ENCODE measurements at places on chromosomes 11 and 22.

DNA sequence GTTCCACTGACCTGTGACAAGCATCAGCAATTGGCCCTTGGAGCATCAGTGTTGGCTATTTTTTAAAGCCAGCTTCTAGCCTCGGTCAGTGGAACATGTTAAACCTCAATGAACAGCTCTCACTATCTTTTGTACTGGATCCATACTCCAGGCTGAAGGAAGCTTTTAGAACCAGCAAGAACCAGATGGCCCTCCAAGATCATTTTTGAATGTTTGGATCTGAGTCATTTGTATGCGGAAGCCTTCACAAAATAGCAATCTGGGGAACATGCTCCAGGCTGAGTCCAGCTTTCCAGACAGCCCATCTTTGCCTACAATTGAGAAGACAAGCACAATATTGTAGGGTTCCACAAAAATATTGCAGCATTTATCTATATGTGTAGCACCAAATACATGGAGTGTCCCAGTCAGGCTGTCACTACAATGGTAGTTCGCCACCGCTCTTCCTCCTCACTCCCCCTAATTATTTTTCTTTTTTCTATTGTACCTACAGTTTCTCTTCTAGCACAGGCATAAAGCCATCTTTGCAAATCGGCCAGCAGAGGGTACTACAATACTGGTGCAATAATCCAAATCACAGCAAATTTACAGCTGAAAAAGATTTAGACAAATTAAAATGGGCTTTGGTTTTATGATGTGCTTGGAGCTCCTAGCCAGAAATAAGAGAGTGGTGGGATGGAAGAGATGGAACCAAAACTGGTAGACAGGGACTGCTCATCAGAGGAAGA lies 177.4 kb upstream of the BLID start:
- DNase-seq: no peak

DNA sequence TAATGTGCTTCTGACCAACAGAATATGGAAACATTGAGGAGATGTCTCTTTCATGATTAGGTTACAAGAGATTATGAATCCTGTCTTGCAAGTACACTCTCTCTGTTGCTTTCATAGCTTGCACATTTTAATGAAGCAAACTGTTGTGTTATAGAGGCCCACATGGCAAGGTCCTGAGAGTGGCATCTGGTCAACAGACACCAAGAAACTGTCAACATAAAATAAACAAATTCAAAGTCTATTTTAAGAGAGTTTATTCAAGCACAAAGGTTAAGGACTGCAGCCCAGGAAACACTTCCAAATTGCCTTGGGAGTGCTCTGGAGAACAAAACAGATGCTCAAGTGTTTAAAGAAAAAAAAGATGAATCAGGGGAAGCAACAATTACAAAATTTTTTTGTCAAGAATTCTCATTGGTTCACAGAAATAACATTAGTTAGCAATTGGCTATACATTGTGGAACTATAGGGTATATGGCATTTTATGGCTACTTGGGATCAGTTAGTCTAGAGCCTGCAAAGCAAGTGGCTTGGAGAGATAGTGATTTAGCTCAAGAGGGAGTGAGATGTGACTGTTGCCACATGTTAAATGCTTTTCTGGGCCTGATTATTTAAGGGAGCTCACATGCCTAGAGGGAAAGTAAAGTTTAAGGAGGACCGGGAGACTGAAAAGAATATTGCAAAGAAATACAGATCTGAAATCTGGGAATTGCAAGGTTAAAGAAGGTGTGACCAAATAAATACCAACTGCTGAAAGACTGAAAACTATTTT lies 54.6 kb downstream of the CTSC start:
- no peak for DNase-seq

DNA sequence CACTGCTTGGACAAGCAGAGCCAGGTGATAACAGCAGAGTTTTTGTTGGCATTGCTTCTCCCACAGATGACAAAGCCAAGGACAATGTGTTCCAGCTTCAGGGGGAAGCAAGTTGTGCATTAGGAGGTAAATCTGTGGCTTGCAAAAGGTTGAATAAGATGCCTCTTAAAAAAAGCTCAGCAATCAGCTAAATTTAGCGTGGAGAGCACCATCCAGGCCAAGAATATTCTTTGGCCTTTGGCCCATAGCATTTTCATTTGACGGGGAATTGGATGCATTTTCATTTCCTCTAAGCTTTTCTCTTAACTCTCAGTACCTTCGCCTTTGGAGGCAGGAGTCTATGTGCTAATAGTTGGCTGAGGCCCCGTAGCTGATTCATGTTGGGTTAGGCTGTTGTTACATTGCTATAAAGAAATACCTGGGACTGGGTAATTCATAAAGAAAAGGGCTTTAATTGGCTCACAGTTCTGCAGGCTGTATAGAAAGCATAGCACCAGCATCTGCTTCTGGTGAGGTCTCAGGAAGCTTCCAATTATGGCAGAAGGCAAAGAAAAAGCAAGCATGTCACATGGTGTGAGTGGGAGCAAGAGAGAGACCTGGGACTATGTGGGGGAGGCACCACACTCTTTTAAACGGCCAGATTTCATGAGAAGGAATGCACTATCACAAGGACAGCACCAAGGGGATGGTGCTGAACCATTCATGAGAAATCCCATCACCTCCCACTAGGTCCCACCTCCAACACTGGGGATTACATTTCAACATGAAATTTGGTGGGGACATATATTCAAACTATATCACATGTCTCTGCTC lies 350.1 kb upstream of the C11orf87 start:
- DNase-seq: no peak

- no peak for DNase-seq
Measured at GRCh38 chr11:111978028-111978771, 41.1 kb downstream of the DIXDC1 start.

GRCh38 chr11:96145163-96145585 lies 197.8 kb downstream of the MAML2 start:
- DNase-seq: no peak

- no peak for DNase-seq
Measured at GRCh38 chr11:8017894-8018483, 30.9 kb downstream of the EIF3F start.

DNA sequence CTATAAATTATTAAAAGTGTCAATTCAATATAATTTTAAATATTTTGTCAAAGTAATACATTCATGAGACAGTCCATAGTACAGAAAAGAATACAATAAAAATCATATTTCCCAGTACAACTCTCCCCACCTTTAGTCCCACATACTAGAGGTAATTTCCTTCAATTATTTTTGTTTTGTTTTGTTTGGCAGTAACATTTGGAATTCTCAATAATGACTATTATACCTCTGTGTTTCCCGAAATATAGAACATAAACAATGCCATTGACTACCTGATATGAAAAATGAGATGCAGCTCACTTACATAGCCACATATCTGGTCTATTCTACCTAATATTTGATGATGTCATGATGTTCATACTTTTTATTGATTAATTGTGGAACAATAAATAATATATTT lies 24.4 kb upstream of the CASP4 start:
- DNase-seq: no peak

- DNase-seq: no peak
Measured at GRCh38 chr22:45923835-45924234, 53.1 kb downstream of the WNT7B start.

DNA sequence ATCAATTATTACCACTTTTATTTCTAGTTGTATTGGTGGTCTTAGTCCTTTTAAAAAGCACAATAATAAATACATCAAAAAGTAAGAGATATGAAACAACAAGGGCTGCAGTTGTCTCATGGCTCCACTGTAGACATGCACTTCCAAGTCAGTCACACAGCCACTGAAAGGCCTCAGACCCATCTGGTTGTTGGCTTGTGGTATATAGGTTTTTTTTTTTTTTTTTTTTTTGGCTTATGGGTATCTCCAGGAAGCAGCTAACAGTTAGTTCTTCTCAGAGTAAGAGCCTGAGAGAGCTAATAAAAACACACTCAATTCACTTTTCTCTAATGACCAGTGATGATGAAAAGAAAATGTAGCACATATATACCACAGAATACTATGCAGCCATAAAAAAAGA lies 6.0 kb upstream of the OR52E6 start:
- DNase-seq: no peak

DNA sequence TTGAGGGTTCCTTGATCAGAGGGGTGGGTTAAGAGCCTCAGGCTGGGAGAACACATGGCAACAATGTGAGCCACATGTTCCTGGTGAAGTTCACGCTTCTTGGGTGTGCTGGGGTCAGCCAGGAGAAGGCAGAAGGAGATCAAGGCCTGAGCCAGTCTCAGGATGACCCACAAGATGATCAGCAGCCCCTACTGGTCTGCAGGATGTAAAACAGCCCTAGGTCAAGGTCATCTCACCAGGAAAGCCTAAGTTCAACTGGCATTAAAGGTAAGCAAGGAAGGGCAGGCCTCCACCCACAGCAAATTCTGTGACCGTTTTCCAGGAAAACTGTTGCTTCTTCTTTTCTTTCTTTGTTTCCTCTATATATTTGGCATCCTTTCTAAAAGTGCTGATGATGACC lies 156.7 kb upstream of the KIRREL3 start:
- DNase-seq: no peak

DNA sequence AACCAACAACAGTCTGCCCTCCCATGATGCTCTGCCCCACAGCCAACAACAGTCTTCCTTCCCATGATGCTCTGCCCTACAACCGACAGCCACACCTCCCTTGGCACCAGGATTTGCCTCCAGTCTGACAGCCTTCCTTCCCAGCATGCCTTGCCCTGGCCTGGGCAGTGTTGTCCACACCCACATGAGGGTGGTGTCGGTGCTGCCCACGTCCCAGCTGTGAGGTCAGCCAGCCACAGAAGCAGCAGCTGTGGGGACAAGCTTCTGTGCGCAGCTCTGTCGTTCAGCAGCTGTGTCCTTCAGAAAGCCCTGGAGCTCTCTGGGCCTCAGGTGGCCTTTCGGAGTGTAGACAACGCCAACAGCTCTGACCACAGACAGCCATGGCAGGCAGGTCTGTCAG lies 1378.9 kb downstream of the BRD1 start:
- DNase-seq: no peak

GRCh38 chr22:34462795-34463194 lies 542.5 kb upstream of the LARGE1 start:
- no peak for DNase-seq

GRCh38 chr11:6497069-6497839 lies at the start of gene DNHD1:
Gene DNHD1 (plus strand): TSS chr11:6497280. CDS start chr11:6498216, 936 bp downstream.
- DNase-seq: no peak

DNA sequence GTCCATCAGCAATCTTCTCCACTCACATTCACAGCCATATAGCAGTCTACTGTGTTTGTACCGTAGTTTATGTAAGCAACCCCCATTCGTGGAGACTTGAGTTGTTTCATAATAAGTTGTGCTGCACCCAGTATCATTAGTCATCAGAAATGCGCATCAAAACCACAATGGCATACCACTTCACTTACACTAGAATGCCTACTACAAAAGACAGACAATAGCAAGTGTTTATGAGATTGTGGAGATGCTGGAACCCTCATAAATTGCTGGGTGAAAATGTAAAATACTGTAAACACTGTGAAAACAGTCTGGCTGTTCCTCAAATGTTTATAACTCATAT lies 133.3 kb downstream of the ATXN10 start:
- DNase-seq: no peak

GRCh38 chr11:64455456-64456261 lies 96.7 kb downstream of the RPS6KA4 start:
- no peak for DNase-seq

- no peak for DNase-seq
Measured at GRCh38 chr22:40263191-40263590, 83.1 kb upstream of the ADSL start.

- DNase-seq: no peak
Measured at GRCh38 chr11:18492888-18493287, 33.9 kb downstream of the TSG101 start.

- no peak for DNase-seq
Measured at GRCh38 chr11:47366020-47366490, 12.3 kb downstream of the SPI1 start.

GRCh38 chr11:75199412-75199955 lies 41.1 kb upstream of the TPBGL start:
- no peak for DNase-seq

- DNase-seq: no peak
Measured at GRCh38 chr11:91804042-91804441, 420.6 kb upstream of the FAT3 start.

GRCh38 chr11:109667719-109668118 lies 245.7 kb downstream of the C11orf87 start:
- no peak for DNase-seq

GRCh38 chr11:10125522-10126133 lies 168.4 kb downstream of the SBF2 start:
- DNase-seq: no peak

DNA sequence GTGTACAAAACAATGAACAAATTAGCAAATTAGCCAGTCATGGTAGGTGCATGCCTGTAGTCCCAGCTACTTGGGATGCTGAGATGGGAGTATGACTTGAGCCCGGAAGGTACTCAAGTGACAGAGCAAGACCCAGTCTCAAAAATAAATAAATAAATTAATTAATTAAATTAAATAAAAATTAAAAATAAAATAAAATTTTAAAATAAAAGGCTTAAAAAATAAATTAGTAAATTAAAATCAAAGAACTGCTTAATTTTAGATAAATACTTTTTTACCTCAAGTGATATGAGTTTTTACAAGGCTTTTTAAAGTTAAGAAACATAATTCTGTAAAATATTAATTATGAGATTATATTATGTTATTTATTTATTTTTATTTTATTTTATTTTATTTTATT lies 50.9 kb upstream of the TSPAN18 start:
- DNase-seq: no peak

DNA sequence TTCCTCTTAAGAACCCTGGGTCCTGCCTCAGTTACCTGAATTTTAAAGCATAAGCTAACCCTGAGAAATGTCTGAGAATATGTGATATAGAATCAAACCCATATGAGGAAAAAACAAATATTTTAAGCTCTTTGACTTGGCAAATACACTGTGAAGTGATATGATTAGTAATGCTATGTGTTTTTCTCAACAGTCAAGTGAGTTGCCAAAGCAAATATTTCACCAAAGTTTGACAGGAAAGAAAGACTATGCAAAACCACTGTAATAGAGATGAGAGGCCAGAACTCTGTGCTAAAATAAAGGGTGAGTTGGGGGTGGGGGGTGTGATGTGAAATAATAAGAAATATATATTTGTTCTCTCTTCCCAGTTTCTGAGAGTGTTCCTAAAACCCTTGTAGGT lies 613.5 kb upstream of the CCDC179 start:
- no peak for DNase-seq

DNA sequence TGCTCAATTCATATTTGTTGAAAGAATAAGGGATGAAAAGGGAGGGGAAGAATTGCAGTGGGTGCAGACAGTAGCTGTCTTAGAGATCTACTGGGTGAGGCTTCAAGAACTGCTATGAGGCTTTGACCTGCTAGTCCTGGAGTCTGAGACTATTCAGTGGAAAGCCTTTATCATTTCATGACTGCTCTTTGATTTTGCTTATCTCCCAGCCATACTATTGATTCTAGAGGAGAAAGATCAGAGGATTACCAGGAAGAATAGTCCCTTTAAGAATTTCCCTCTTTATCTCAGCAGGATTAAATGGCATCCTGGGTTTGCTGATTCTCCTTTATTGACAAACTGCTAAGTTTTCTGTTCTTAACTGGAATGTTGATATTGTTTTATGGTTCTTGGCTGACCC lies 107.5 kb upstream of the SORL1-AS1 start:
- no peak for DNase-seq

DNA sequence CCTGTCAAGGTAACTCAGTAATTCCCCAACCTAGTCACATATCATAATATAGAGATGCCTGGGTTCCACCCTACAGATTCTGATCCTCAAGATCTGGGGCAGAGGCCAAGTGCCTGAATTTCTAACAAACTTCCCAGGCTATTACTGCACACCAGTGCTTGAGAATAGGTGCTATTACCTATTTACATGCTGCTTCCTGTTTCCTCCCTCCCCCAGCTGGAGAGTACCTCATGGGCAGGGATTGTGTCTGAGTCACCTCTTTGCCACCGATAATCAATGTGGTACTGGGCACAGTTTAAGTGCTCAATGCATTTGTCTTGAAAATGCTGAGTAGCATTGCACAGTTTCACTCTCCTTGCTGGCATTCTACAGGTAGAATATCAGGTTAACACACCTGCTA lies 582.2 kb upstream of the CADM1 start:
- no peak for DNase-seq
